T-cell (primary cell): ENCODE measurements at places on chromosomes 2 and 18.

GRCh38 chr2:235824331-235824730 is 330.5 kb downstream of the AGAP1 start:
- DNase-seq, result no peak

DNA sequence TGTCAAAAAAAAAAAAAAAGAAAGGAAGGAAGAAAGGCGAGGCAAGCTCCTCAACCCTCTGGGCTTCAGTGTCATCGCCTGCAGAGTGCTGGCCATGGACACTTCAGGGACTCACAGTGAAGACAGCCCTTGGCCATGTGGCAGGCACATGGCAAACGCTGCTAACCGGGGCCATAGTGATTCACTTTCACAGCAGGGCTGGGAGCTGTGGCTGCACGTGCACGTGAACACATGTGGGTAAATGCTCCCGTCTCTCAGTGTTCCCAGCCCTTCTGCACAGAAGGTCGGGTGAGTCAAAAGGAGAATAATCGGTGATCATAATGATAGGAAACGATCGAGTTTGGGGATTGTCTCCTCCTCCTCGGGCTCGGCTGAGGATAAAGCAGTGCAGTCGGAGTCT is 46.1 kb upstream of the UBE2F start:
- no peak for DNase-seq

- DNase-seq, result no peak
These were observed 385.3 kb upstream of the NRP2 start for GRCh38 chr2:205296959-205297358.

DNA sequence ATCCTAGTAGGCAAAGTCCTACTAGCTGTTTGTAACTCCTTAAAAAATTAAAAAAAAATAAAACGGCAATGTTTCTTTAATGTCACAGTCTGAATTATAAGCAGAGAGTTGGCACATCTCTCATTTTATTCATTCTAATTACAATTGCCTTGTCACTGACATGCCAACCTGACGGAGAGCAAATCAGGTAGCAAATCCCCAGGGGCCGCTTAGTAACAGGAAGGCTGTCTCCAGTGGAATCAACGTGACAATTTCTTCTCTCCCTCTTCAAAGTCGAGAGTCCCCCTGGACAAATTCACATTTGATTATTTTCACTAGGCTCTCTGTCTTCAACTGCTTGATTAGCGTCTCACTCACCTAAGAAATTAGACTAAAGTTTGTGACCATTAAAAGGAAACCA is 1598.9 kb upstream of the PIK3C3 start:
- DNase-seq, result no peak
